CD4-positive, alpha-beta memory T cell (primary cell): ENCODE measurements at places on chromosomes 13 and 19. TPM values are rescaled to one million over a fixed set of nuclear protein-coding genes. Genes with fewer than 3 reads are reported as not detected.

GRCh38 chr13:74927823-74928222 lies 554.1 kb downstream of the TBC1D4 start:
- no peaks in the 10 kb centered on the region for H3K27me3 ChIP-seq
- H3K36me3 ChIP-seq: no peaks in the 10 kb centered on the region
- H3K4me1 ChIP-seq: no peaks in the 10 kb centered on the region
- no peak for DNase-seq
- H3K27ac ChIP-seq: no peak overlapping the region

DNA sequence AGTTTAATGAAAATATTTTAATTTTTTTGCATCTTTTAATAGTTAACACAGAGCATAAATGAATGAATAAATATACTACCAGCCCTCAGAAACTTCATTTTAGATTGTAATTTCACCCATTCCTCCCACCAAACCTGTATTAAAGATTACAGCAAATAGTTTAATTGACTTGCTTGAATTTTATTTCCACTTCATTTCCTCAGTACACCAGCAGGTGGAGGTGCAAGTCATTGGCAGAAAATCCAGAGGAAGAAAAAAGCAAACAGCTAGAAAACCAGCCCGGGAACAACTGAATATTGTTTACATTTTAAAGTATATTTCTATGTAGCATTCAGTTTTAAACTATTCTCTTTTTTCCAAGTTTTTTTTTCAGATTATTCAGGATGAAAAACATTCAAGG lies 177.8 kb downstream of the OLFM4 start:
- no peak for DNase-seq
- no peaks in the 10 kb centered on the region for H3K27me3 ChIP-seq
- no peak overlapping the region for H3K27ac ChIP-seq
- H3K4me3 ChIP-seq: no peak overlapping the region
- no peaks in the 10 kb centered on the region for H3K4me1 ChIP-seq
- H3K36me3 ChIP-seq: no peaks in the 10 kb centered on the region

GRCh38 chr13:95243207-95243606 lies 58.0 kb downstream of the ABCC4 start:
- no peaks in the 10 kb centered on the region for H3K4me1 ChIP-seq
- H3K27me3 ChIP-seq: no peaks in the 10 kb centered on the region
- no peak overlapping the region for H3K4me3 ChIP-seq

- DNase-seq: no peak
- H3K4me3 ChIP-seq: no peak overlapping the region
- peaks cover 4% of the 10 kb centered on the region for H3K36me3 ChIP-seq
- H3K27ac ChIP-seq: no peak overlapping the region
These were observed 17.5 kb downstream of the PEPD start for GRCh38 chr19:33504058-33504444.

DNA sequence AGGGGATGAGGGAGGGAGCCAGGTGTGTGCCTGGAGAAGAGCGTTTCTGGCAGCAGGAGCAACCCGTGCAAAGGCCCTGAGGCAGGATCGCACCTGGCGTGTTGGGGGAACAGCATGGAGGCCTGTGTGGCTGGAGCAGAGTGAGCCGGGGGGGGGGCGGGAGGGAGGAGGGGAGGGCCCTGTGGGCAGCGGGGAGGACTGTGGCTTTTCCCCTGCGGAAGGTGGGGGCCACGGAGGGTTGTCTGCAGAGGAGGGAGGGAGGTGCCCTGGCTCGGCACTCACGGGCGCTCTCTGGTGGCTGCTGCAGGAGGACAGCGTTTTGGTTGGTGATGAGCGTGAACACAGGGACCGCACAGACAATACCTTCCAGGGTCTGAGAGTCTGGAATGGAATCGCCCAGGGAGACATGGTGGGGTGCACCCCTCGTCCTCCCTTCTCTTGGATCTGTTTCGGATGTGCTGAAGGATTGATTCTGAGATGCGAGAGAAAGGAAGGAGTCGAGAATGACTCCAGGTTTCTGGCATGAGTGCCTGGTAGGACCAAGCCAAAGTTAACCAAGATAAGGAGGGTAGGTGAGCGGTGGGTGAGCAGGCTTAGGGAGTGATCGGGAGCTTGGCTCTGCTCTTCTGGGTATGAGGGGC lies 6.5 kb downstream of the RAB11B start:
- H3K36me3 ChIP-seq: peaks cover 11% of the 10 kb centered on the region
- DNase-seq: peak; percentile 78
- peaks cover 20% of the 10 kb centered on the region for H3K4me1 ChIP-seq
- H3K27ac ChIP-seq: no peak overlapping the region

The ANKRD24 gene
- 2.9 TPM for total RNA-seq

GRCh38 chr19:42198676-42199439 lies 18.6 kb downstream of the DEDD2 start:
- DNase-seq: peak; percentile 85
- no peaks in the 10 kb centered on the region for H3K27me3 ChIP-seq
- peaks cover 87% of the 10 kb centered on the region for H3K4me1 ChIP-seq
- peak overlapping the region; percentile 86 for H3K27ac ChIP-seq
- H3K4me3 ChIP-seq: peak overlapping the region; percentile 38

The TGFBR3L gene
- 1.00 TPM for total RNA-seq

The MTUS2 gene
- total RNA-seq: 0.14 TPM

- H3K4me1 ChIP-seq: peaks cover 23% of the 10 kb centered on the region
- no peak overlapping the region for H3K4me3 ChIP-seq
- H3K36me3 ChIP-seq: no peaks in the 10 kb centered on the region
- no peak for DNase-seq
- H3K27me3 ChIP-seq: no peaks in the 10 kb centered on the region
These were observed 56.5 kb downstream of the INTS6 start for GRCh38 chr13:51396352-51396751.
